ENCODE measurements at places on chromosomes 1 and 21. TPM values are rescaled to one million over a fixed set of nuclear protein-coding genes. Genes with fewer than 3 reads are reported as not detected.

Gene SIKE1
- 65.0 TPM for total RNA-seq

Gene FCAMR
- not detected for total RNA-seq

DNA sequence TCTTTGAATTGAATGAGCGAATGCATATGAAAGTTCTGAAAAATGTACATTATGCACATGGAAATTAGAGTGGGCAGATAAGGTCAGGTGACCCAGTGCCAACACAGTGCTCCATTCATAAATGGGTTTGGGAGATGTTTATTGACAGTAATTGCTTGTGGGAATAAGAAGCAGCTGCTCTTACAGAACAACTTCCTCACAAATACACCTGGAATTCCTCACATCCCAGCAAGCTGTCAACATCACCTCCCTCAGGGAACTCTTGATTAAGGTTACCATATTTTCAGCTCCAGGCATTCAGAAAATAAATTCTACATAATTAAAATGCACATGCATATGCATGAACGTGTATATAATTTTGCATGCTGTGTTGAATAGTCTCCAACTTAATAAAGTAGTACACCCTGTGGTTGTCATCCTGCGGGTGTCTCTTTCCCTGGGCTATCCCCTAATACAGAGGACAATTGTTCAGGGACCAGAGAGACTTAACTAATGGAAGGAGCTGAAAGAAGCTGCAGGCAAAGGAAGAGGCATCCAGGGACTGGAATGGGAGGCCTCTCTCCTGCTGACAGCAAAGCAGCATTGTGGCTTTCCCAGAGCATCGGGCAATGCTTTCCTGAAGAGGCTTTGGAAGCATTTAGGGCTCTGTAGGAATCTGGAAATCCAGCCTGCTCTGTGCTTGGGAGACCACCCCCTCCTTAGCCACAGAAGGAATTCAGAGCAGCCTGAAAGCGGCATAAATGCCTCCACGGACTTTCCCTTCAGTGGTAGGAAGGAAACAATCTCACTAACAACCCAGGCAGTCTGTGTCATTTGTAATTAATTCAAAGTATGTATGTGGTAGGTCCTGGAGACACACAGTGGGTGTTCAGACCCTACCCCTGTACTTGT is 55.2 kb upstream of the GNG12 start:
- no peaks in the 10 kb centered on the region for H3K36me3 ChIP-seq
- H3K4me3 ChIP-seq, result no peak overlapping the region
- H3K27ac ChIP-seq, result no peak overlapping the region
- DNase-seq, result no peak
- H3K4me1 ChIP-seq, result peaks cover 6% of the 10 kb centered on the region

- H3K27ac ChIP-seq, result no peak overlapping the region
- no peak overlapping the region for H3K4me3 ChIP-seq
- no peaks in the 10 kb centered on the region for H3K4me1 ChIP-seq
Measured at GRCh38 chr1:170698301-170699275, 34.7 kb downstream of the PRRX1 start.

Measured in activated T-helper 1 cell treated with anti-CD3 and anti-CD28 coated beads, Interleukin-12 subunit alpha, Interleukin-12 subunit beta, Interleukin-2, Interleukin-4 antibody, amounts not matched to agents 30 ng/mL and 10 ng/mL and 1 ng/mL, durations not matched to agents 14 hours and 24 hours and 36 hours (primary cell).